RPMI7951 (cell line): ENCODE measurements at places on chromosomes 12 and 14.

DNA sequence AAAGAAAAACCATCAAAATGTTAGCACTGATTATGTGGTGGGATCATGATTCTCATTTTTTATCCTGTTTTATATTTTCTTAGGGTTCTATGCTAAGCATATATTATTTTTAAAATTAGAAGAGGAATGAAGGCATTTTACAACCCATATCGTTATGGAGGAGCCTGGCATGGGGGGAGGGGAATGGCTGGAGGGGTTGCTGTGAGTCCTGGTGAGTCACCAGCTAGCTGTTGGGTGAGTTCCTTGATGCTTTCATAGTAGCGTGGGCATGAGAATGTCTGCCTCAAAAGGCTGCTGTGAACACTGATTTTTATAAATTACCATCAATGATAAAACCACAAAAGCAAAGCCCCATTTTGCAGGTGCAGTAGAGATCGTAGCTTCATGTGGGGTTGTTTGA lies 46.9 kb downstream of the C14orf132 start:
- DNase-seq, result peak; percentile 91

- no peak for DNase-seq
These were observed 18.0 kb downstream of the GPRC5A start for GRCh38 chr12:12909228-12909994.

DNA sequence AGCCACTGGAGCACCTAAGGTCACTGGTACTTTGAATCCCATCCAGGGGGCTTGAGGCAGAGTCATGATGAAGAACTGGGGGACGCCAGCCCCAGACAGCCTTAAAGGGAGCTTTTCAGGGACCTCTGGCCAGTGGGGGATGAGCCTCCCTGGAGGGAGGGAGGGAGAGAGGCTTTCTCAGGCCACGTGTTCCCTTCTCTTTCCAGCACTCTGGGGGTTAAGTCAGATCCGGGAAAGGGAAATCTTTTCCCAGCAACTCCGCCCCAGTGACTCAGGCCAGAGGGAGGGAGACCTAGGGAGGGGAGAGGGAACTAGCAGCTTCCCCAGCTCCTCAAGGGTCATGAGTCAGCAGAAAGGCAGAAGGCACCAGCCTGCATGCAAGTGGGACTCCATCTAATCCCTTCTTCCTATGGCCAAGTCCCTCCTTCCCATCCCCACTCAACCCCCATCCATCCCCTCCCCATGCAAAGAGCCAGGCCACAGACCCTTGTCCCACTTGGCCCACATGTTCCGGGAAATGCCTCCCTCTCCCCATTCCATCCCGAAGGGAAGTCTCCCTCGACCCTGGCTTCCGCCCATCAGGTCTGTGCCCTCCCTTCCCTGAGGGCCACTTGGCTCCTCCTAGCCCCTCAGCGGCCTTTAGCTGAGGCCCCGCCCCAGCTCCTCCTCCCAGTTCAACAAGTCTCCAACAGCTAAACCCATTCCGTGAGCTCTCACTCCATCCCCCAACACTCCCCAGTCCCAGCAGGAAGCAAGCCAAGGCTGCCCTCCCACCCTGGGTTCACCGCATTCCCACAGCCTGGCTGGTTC lies 5.6 kb downstream of the TNFRSF1A start:
- peak; percentile 98 for DNase-seq

GRCh38 chr12:132342251-132343227 lies 13.2 kb upstream of the GALNT9 start:
- DNase-seq, result no peak

GRCh38 chr12:121132601-121133481 lies at the start of gene P2RX7:
Gene P2RX7 (plus strand): TSS chr12:121132876. CDS start chr12:121132971, 95 bp downstream.
- peak; percentile 85 for DNase-seq

GRCh38 chr12:31019976-31020375 lies 53.7 kb upstream of the DDX11 start:
- no peak for DNase-seq

- DNase-seq, result no peak
These were observed 6.0 kb downstream of the KRT7 start for GRCh38 chr12:52238916-52239646.

DNA sequence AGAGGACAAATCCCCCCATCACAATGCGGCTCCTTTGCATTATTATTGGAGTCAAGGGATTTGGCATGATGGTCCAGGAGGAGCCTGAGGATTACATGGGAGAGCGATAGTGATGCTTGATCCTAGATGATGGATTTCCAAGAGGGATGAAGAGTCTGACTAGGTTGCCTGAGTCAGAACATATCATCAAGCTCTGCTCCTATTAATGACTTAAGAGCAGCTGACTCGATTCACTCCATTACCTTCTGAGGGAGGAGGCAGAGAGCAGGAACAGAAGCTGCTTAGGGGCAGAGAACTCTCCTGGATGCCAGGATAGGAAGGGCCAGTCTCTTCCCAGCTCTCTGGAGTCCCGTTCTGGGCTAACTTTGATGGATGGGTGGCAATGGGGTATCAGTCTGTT lies 54.0 kb upstream of the CISTR start:
- no peak for DNase-seq

DNA sequence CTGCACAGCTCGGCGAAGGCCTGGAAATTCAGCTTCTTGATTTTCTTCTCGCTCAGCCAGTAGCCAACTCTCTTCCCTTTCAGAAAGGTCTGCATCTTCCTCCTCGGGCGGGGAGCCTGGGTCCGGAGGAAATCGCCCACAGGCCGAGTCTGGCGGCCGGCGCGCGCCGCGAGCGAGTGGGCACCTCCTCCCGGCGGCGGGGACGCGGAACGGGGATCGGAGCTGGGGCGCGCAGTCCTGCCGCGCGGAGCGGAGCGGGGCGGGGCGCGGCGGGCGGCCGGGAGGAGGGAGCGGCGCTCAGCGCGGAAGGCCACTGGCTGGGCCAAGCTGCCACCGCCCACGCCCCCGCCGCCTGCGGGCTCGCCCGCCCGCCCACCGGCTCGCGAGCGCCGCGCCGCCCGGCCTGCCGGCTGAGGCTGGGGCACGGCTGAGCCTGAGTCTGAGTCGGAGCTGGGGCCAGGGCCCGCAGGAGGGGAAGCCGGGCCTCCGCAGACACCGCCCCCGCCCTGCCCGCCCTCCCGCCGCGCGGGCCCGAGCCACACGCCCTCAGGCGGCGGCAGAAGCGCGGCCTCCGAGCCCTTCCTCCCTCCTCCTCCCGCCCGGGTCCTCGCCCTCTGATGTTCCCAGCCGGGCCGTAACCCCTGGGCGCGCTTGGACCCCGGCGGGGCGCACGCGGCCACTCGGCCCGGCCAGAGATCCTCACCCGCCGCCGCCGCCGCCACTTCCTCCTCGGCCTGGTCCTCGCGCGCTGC lies 480 bp downstream of the ITPK1 start:
- DNase-seq, result peak; percentile 79

GRCh38 chr12:102847131-102847530 lies 69.9 kb downstream of the PAH start:
- no peak for DNase-seq

GRCh38 chr12:53994264-53995001 lies 5.5 kb upstream of the HOXC9 start:
- DNase-seq, result peak; percentile 29

DNA sequence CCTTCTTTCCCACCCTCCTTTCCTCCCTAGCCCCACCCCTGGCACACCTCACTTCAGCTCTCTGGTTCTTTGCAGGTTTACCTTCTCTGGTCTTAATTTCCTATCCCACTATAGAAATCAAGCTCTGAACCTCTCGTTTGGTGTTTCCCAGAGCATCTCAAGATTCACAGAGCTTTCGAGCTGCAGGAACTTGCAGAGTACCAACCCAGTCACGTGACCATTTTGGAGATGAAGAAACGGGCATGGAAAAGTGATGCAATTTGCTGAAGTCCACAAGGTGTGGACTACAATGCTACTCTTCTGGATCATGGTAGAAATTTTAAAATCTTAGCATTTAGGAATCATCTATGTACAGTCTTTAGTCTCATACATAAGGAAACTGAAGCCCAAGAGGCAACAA lies 205.8 kb downstream of the NTF3 start:
- no peak for DNase-seq

- DNase-seq, result no peak
These were observed 25.0 kb downstream of the OTUB2 start for GRCh38 chr14:94051115-94051514.

GRCh38 chr14:29536886-29537511 lies 390.6 kb downstream of the PRKD1 start:
- DNase-seq, result peak; percentile 18

DNA sequence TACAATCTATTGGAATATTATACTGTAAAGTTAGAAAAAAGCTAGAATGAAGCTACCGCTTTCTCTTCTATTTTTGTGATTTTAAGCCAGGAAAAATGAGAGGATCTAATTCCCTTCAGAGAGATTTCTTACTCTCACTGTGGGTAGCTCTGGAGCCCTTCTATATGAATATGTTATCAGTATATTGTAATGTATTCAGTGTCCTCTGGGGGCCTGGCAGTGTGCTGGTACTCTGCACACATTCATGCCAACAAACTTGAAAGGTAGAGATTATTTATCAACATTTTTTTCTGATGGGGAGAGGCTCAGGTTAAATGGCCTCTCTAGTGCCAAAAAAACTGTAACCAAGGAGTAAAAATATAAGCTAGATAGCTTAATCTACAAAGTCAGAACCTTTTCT lies 292.8 kb downstream of the TTC6 start:
- no peak for DNase-seq

- no peak for DNase-seq
These were observed 33.7 kb downstream of the FGFR1OP2 start for GRCh38 chr12:26971963-26972362.

- DNase-seq, result no peak
These were observed 253.7 kb upstream of the PWP1 start for GRCh38 chr12:107431942-107432341.

GRCh38 chr14:72577521-72577920 lies 316.4 kb downstream of the DPF3 start:
- DNase-seq, result no peak

GRCh38 chr14:93824518-93825234 lies 36.4 kb upstream of the PRIMA1 start:
- no peak for DNase-seq

DNA sequence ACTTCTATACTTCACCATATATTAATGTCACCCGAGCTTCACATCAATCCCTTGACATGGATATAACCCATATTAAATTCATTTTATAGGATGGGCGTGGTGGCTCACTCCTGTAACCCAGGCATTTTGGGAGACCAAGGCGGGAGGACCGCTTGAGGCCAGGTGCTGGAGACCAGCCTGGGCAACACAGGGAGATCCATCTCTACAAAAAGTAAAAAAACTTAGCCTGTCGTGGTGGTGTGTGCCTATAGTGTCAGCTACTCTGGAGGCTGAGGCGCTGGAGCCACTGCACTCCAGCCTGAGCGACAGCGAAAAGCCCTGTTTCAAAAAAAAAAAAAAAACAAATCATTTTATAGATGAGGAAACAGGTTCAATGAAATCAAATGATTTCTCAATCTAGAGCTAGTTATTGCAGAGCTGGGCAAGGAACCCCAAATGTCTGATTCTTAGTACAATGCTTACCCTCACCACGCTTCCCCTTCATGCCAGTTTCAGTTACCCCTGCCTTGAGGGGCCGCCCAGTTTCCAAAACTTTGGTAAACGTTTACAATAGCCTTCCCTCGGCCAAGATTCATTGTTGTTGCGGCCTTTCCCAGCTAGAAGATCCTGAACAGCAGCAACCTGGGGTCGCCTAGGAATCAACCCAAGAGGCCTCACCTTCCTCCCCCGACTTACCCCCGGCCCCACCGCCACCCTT lies 751 bp downstream of the PSMB5 start:
- no peak for DNase-seq

DNA sequence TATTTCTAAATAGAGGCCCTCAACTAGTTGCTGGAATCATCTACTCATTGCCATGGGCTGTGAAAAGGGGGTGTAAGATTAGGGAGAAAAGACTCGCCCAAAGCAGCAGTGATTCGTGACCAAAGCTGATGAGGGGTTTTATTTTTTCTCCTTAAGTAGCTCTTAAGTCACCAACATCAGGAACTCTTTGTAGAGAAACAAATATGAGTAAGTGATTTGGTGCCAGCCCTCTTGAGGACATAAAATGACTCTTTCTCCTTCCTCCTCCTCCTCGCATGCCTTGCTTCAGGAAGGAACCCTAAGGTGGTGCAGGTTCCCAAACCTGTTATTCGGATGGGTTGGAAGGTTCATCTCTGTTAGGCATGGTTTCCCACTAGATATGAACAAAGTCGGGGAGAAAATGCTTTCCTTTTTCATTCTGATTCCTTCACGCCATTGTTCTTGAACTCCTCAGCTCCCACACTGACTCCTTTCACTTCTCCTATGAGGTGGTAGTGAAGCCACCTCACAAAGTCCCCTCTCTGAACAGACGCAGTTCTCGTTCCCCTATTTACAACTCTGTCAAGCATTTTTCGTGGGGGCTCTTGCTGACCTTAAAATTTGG lies 113.4 kb downstream of the ETV6 start:
- DNase-seq, result no peak

DNA sequence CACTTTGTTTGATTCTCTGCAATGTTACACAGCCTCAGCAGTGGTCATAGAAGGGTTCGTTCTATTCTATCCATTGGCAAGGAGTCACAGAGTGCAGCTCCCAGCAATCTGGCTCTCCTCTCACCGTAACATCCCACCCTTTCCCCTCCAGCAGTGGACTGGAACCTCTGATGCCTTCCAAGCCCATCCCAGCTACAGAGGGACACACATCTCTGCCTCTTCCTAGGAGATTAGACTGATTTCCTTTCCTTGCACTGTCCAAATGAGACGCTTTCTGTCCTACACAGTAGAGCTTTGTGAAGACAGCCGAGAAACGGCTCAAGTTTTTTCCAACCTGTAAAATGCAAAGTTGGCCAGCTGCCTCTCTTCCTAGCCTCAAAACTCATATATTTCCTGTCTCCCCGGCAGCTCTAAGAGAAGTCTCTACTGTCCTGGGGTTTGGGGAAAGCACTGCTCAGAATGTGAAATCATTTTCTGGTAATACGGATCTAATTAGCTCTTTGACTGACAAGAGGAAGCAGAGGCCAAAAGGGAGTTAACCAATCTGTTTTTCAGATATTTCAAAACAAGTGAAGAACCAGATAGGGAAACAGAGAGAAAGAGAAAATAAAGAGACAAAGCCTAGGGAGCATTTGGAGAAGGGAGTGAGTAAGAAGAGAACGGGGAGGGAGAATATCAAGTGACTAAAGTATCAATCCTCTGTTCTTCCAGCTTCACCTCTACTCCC lies 516 bp downstream of the NINJ2 start:
- DNase-seq, result peak; percentile 27

DNA sequence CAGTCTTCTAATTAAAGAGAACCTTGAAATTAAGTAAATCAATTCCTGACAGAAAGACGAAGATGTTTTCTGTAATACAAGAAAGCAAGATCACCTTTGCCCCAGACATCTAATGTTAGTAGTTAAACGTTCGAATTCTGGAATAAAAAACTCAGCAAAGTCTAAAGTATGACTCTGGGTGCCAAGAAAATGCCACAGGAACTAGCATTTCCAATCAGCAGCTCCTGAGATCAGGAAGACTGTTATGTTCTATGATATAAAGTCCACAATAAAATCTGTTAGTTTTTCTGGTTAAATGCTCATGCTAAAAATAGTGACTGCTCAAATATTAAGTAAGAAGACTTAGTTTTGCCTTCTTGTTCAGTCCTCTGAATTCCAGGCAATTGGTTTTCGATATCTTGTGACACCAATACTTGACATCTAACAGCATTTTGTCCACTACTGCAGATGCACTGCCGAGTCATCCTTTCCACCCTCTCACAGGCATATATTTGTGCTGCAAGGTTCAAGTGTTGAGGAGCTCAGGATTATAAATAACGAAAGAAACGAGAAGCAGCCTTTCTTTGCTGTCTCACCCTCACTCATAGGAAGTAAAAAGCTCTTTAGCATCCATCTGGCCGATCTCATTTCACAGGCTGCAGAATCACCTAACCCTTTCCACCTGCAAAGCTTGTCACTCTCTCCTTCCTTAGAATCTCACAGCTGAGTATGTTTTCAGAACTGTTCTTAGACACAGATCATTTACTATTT lies 32.0 kb downstream of the SSH1 start:
- peak; percentile 52 for DNase-seq

GRCh38 chr12:131364903-131365820 lies 345.7 kb upstream of the SFSWAP start:
- no peak for DNase-seq
